CD4-positive, CD25-positive, alpha-beta regulatory T cell (primary cell): ENCODE measurements at places on chromosomes 6 and 20.

DNA sequence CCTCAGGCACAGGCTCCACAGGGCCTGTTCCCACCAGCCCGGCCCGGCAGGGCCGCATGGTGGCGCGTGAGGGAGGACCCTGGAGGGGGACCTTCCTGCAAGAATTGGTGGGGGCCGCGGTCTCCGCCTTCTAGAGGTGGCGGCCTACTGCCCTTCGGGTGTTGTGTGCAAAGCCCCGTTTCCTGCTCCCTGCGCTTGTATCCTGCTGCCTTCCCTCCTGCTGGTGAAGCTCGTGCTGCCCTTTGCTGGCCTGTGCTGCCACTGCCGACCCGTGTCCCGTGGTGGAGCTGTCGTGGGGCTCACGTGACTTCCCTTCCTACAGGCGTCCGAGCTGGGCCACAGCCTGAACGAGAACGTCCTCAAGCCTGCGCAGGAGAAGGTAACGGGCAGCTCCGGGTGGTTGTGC, 8.4 kb upstream of the COL20A1 start:
- DNase-seq = no peak

DNA sequence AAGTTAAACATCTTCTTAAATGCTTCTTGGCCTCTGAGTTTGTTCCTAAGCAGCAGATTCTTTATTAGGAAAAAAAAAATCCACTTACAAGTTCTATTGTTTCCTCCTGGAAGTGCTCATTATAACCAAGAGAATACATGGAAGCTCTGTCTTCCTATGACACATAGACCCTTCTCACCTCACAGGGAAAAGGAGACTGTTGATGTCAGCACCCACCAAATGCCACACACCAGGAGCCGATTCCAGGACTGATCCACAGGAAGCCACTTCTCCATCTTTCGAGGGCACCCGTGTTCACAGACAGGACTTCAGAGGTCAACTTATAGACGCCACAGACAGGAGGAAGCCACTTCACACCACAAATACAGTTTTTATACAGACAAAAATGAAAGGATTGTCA, 13.4 kb upstream of the BNIP5 start:
- no peak for DNase-seq

DNA sequence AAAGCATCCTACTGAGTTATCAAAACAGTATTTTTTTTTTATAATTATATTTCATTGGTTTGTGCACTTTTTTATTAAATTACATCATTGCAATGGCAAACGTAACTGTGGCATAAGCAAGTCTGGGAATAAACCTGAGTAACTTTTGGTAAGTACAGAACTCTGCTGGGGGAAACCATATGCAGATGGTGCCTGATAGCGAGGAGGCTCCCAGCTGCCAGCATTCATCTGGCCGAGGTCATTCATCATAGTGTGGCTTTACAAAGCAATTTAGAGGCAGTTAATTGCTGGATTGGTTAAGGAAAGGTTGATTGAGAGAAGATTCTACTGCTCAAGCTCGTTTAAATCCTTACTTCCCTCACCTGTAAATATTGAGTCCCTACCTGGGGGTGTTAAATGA, 52.6 kb downstream of the HECA start:
- DNase-seq = no peak

DNA sequence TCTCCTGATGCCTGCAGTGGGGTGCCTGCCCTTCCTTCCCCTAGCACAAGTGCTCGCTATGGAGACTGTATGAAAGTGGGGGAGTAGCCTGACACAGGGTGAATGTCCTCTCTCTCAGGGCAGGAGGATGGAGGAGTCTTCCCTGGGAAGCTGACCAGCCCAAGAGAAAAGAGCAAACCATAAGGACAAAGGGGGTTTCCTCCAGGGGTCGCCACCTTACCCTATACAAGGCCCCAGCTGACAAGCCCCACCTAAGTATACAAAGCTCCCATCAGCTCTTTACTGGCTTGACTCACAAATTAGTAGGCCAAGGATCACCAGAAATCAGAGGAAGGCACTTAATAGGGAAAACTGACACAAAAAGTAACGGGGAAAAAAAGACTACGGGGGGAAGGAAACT, 54.1 kb downstream of the PLAGL1 start:
- no peak for DNase-seq

DNA sequence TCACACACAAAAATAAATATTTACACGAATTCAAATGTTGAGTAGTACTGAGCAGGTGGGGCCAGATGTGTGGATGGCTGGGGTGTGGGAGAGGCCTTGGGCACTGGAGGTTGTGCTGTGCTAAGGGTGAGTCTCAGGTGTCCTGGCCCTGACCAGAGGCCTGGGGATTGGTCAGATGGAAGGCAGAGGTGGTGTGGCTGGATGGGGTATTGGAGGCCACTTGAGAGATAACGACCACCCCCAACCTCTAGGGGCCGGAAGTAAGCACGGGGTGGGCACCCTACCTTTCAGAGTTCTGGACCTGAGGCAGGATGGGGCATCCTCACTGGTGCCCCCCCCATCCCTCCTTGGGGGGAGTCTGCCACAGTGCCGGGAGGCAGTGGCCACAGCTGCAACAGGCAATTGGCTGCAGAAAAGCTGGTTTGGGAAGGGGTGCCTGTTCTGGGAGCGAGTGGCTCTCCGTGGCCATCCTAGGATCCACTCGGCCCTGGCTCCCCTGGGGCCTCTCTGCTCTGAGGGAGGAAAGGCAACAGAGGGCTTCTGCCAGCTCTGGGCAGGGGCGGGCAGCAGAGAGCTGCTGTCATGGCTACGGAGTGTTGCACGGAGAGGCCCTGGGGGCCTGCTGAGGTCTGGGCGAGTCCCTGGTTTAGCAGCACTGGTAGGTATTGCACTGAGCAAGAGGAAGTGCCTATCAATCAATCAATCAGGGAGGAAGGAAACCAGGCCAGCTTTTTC, 87.6 kb downstream of the ASXL1 start:
- DNase-seq = no peak
